ENCODE measurements at places on chromosomes 1 and 21.

DNA sequence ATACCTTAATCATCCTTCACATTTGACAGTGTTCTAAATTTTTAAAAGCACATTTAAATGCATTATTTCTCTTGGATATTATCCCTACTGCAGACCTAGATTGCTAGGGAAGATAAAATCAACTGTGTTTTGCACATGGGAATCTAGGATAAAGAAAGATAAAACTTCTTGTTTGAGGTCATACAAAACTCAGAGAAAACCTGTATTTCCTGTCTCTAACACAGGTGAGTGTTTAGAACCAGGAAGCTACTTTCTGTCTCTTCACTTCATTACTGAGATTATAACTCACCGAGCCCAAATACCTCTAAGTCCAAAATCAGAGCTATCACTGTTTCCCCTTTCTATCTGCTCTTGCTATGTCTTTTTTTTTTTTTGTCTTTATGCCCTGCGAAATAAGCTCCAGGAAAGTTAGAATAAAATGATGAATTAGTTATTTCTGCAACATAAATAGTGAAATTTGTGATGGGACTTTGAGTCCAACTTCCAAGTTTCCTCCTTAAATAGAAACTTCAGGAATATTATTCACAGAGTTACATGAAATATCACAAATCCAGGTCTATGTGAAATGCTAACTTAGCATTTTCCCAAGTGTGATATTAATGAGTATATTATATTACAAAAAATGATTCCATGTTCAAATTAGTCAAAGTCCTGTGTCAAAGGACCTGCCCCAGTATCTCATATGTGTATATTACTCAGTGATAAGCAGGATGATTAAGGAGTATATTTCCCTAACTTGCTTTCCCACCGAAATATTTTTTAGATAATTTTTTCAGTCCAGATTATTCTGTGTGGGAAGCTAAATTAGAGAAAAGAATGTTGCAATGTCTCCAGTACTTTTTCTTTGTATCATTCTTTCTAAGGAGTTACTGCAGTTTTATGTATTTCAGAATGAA is 226.4 kb downstream of the PLA2G4A start:
- no peak for DNase-seq

GRCh38 chr1:3140437-3140836 is 71.4 kb downstream of the PRDM16 start:
- no peak for DNase-seq

- DNase-seq: no peak
These were observed 1.0 kb upstream of the STRIP1 start for GRCh38 chr1:110033421-110033820.

GRCh38 chr1:180931529-180931928 is 18.8 kb downstream of the KIAA1614 start:
- DNase-seq: no peak

- DNase-seq: peak; percentile 31
These were observed 13.7 kb upstream of the RPL5 start for GRCh38 chr1:92817986-92818764.

GRCh38 chr1:43611950-43612349 is 38.0 kb upstream of the KDM4A start:
- no peak for DNase-seq

GRCh38 chr1:8386247-8386646 is 68.3 kb downstream of the SLC45A1 start:
- no peak for DNase-seq

GRCh38 chr1:113692342-113692741 is 66.9 kb downstream of the PHTF1 start:
- DNase-seq: no peak

GRCh38 chr1:32714277-32714676 is 11.7 kb upstream of the SYNC start:
- DNase-seq: no peak

- no peak for DNase-seq
These were observed 150.6 kb downstream of the HS2ST1 start for GRCh38 chr1:87064986-87065385.

GRCh38 chr1:19617376-19617775 is 26.7 kb upstream of the NBL1 start:
- DNase-seq: no peak

- no peak for DNase-seq
These were observed 77.5 kb downstream of the TPR start for GRCh38 chr1:186297439-186298045.

DNA sequence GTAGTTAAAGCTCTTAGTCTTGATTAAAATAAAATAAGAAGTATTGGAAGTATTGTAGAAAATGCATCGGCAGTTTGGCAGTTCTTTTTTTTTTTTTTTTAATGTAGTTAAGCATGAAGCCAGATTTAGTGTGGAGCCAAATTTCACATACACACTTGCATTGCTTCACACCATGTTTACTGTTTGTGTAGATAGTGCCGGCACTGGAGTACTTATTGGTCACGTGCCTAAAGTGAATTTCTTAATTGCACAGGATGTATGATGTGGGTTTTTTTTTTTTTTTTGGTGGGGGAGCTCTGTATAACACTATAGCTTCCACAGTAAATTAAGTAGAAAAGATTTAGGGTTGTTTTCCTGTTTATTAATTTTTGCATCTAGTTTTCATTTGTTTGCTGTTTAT is 21.2 kb upstream of the TMEM61 start:
- no peak for DNase-seq

GRCh38 chr1:219374046-219374566 is 200.4 kb downstream of the LYPLAL1 start:
- no peak for DNase-seq

- no peak for DNase-seq
These were observed 2.2 kb downstream of the AGTRAP start for GRCh38 chr1:11738096-11738495.

DNA sequence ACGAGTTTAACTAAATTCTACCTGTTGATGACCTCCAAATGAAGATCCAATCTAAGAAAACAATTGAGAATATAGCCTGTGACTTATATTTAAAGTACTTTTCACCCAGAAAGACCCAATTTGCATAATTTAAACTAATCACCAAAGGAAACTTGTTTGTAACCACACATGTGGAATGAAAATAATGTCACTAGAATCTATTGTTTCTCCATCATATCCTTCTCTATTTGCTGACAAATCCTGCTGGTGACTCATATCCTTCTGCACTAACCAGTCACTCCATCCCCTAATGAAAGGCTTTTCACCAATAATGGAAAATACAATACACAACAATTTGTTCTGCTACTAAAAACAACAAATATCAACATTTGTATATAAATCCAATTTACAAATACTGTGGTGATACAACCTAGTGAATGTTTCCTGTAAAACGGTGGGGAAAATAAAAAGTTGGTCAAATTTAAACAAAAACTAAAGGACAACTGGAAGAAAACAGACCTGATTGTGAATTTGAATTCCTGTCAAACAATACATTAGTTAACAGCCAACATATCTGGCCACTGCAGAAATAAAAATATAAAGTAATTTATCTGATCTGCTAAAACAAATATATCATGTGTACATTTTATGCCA is 6.5 kb downstream of the PTP4A2 start:
- DNase-seq: peak; percentile 69

DNA sequence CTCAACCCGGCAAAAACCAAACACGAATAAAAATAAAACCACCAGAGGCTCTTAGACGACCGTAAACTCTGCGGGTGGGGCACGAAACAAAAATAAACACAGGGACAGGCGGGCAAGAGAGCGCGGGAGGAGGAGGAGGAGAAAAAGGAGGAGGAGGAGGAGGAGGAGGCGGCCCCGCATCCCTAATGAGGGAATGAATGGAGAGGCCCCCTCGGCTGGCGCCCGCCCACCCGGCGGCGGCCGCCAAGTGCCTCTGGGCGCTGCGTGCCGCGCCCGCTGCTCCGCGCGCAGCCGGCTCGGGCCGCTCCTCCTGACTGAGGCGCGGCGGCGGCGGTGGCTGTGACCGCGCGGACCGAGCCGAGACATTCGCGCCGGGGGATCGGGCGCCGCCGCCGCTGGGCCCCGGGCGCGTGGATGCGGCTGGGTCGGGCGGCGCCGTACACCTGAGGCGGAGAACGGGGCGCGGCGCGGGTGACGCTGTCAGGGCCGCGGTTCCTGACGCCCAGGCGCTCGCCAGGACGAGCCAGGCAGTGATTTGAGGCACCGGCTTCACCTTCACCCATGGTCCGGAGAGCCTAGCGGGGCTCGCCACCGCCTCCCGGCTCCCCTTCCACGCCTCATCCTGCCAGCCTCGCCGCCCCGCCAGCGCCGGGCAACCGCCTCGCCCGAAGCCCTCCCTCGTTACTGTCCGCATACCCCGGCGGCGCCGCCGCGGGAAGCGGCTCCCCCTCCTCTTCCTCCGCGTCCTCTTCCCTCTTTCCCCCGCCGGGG is at the start of gene MARK1:
Gene MARK1 (plus strand): TSS at position 229 of the 771 bp plus-strand sequence. CDS start 687 bp downstream, outside the sequence.
- peak; percentile 40 for DNase-seq

- peak; percentile 60 for DNase-seq
These were observed 6.6 kb upstream of the SMIM12 start for GRCh38 chr1:34865981-34866761.

- DNase-seq: no peak
These were observed 48.4 kb downstream of the TRMT1L start for GRCh38 chr1:185108321-185108720.

DNA sequence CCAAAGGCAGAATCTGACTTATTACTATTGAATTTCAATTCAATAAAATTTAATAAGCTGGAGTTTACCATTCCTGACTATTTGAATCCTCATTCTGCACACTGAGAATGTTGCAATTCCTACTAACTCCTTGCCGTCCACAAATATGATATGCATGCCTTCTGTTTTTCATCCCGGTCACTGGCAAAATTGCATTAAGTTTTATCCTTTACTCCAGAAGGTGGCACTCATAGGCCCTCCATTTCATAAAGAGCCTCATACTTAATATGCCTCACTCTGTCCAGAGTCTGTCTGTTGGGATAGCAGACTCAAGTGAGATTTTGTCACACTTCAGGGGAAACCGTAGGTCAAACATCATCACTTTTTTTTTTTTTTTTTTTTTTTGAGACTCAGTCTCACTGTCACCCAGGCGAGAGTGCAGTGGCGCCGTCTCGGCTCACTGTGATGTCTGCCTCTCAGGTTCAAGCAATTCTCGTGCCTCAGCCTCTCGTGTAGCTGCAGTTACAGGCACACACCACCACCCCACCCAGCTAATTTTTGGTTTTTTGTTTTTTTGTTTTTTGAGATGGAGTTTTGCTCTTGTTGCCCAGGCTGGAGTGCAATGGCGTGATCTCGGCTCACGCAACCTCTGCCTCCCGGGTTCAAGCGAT is 27.3 kb downstream of the F11R start:
- peak; percentile 63 for DNase-seq

DNA sequence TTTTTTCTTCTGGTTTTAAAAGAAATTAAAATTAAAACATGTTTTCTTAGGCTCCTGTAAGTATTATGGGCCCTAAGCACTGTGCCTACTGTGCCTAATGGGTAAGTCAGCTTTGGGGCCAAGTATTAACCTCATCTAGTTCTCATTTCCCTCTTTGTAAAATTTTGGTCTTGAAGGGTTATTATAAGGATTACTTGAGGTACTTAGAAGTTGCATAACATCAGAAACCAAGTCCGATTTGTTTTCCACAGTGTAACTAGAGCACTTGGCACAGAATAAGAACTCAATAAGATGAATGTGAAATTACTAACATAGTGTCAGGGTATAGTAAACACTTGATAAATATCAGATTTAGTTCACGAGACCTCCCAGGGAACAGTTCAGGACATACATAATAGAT is 16.4 kb upstream of the OSBPL9 start:
- no peak for DNase-seq

DNA sequence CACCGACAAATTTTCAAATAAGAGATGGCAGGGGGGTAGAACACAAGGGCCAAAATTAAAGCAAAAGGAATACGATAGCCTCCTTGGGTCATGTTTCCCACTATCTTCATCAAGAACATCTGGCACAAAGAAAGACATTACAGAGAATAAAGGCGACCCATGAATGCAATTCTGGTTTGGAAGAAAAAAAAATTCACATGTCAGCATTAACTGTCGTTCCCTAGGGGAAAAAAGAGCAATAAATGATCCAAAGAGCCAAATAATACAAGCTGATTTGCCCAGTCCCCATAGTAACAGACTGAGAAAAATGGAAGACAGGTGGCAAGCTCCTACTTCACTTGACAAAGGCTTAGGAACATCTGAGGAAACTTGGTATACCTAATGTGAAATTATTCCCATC is 4.5 kb downstream of the STIL start:
- DNase-seq: no peak

GRCh38 chr1:77407738-77408375 is 126.0 kb downstream of the AK5 start:
- DNase-seq: peak; percentile 76

DNA sequence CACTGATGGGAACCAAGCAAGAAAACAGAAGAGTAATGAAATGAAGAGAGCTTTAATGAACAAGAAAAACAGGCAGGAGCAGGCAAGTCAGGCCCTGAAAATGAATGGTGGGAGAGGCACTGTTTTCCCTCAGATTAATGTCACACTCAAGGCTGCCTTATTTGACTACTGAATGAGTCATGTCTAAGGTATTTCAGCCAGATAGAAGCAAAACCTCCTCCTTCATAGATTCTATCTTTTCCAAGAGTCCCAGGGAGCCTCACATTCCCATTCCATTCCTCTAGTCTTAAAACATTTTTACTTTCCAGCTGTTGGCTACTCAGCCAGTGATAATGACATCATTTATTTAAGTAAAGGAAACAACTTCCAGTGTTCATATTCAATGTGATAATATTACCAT is 228.4 kb upstream of the NRIP1 start:
- peak; percentile 96 for DNase-seq

- DNase-seq: no peak
These were observed 5.5 kb downstream of the TRAPPC10 start for GRCh38 chr21:44017601-44018000.

DNA sequence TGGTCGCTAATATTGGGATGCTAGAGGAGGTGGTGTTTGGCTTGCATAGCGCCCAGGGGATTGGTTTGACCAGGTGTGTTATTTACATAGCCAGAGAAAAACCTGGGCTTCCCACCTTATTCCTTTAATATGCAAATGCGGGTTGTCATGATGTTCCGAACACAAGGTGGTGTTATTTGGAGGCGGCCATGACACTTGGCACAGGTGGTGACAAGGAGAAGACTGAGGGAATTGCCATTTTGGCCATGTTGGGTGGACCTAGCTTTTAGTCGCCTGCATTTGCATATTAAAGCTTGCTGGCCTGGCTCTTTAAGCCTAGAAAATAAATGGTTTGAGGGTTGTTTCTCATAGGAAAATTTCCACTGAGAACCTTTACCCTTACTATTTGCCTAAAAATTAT is 490.5 kb downstream of the SIPA1L2 start:
- no peak for DNase-seq

DNA sequence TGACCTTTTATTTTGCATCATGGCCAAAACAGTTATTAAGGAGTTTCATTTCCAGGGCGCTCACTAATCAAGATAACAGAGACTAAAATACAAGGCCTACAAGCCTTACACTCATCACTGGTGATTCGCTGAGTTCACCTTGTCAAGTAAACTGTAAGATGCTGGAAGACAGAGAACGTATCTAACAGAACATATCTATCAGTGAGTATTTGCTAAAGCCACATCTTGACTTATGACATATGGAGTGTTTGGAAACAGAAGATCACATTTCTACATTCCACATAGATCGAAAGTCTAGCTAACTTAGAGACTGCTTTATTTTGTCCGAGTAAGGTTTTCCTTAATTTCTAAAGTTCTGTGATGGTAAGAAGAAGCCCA is 506.5 kb downstream of the SMYD3 start:
- no peak for DNase-seq

All from fibroblast of skin of back (primary cell).